ENCODE measurements at places on chromosomes 5 and 9. TPM values are rescaled to one million over a fixed set of nuclear protein-coding genes. Genes with fewer than 3 reads are reported as not detected.
A peak's percentile ranks its signal among the peaks of the same experiment; 100 is the strongest.

The ZNF484 gene
- 6.1 TPM for total RNA-seq

The CCIN gene
- total RNA-seq = not detected

The PCDHA4 gene
- 0.08 TPM for total RNA-seq

GRCh38 chr5:179759581-179760551 is 27.2 kb downstream of the MAML1 start:
- no peaks in the 10 kb centered on the region for H3K36me3 ChIP-seq
- H3K4me1 ChIP-seq = peaks cover 48% of the 10 kb centered on the region
- DNase-seq = peak; percentile 35

DNA sequence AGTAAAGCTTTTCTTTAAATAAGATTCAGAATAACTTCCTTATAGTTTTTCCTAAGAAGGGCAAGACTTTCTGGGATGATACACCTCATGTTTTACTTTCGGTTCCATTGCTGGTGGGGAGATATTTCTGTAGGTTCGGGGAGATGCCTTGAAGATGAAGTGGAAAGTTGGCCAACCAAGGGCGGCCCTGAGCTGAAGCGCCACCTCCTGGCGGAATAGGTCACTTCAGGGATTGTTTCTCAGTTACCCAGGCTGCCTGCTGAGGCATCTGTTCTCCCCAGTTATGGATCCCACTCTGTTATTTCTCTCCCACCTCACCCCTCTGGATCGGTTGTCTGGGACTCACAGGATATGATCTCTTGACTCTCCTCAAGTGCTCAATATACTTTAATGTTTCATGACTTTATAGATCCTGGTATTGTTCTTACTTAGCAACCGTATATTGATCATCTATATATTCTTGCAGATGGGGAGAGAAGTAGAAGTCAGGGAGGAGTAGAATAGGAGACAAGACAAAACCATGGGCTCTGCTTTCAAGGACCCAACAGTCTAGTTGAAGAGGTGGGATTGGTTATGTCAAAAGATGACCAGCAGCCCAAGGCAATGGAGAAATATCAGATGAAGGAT is 23.4 kb downstream of the MEGF10 start:
- peak; percentile 71 for DNase-seq
- H3K27me3 ChIP-seq = no peaks in the 10 kb centered on the region
- H3K36me3 ChIP-seq = no peaks in the 10 kb centered on the region
- H3K27ac ChIP-seq = no peak overlapping the region
- peaks cover 8% of the 10 kb centered on the region for H3K4me1 ChIP-seq
- no peak overlapping the region for H3K4me3 ChIP-seq

- no peak overlapping the region for H3K4me3 ChIP-seq
- no peak overlapping the region for H3K27ac ChIP-seq
- DNase-seq = no peak
- H3K4me1 ChIP-seq = peaks cover 43% of the 10 kb centered on the region
- H3K27me3 ChIP-seq = no peaks in the 10 kb centered on the region
- H3K36me3 ChIP-seq = no peaks in the 10 kb centered on the region
Observed at GRCh38 chr9:131259432-131259898, 16.8 kb downstream of the FAM78A start.

DNA sequence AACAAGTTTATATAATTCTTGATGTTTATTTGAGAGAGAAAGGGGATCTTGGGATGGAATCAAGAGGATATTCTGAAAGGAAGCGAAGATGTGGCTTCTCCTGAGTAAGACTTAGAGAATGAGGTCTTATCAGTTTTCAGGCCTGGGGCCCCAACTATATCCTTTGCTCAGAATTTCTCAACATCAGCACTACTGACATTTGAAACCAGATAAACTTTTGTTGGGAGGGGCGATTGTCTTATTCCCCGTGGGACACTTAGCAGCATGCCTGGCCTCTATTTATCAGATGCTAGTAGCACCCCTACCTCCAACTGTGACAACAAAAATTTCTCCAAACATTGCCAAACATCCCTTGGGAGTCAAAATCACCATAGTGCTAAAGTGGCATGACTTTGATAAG is 567.7 kb downstream of the MAT2B start:
- DNase-seq = no peak
- H3K27ac ChIP-seq = no peak overlapping the region
- no peaks in the 10 kb centered on the region for H3K36me3 ChIP-seq
- H3K4me1 ChIP-seq = no peaks in the 10 kb centered on the region

- H3K4me3 ChIP-seq = no peak overlapping the region
- no peak for DNase-seq
- H3K27me3 ChIP-seq = no peaks in the 10 kb centered on the region
- no peaks in the 10 kb centered on the region for H3K4me1 ChIP-seq
Observed at GRCh38 chr5:53985796-53986195, 324.6 kb downstream of the ARL15 start.

DNA sequence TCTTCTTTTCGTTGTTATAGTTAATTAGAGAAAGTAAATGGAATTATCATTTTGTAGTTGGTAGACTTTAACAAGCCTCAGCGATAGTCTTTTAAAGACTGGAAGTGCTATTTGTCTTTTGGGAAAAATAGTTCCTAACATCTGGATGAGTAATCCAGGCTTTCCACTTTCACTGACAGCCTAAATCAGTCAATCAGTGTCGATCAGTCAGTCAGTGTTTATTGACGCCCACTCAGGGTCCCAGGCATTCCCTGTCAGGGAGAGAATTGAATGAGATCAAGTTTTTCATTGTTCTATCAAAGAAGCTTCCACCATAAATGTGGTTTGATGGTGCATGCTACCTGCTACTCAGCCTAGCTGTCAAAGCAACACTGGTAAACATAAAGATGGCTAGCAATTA is 2.6 kb downstream of the ABL1 start:
- no peaks in the 10 kb centered on the region for H3K36me3 ChIP-seq
- H3K27ac ChIP-seq = peak overlapping the region; percentile 53
- no peaks in the 10 kb centered on the region for H3K27me3 ChIP-seq
- DNase-seq = no peak

DNA sequence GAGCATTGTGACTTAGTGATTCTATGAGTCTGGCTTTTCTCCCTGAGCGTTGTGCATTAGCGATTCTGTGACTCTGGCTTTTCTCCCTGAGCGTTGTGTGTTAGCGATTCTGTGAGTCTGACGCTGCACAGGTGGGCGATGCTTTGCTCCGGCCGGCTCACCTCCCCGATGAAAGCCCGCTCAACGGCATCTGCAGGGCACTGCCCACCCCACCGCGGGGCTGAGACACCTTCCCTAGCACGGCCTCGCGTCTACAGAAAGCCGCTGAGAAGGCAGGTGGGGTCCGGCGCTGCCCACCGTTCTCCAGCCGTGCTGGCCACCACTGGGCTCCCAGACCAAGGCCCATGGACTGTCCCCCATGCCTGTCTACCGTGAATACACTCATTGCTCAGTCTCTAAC is 12.8 kb upstream of the SLC9A3 start:
- peaks cover 30% of the 10 kb centered on the region for H3K27me3 ChIP-seq
- H3K4me1 ChIP-seq = no peaks in the 10 kb centered on the region
- H3K4me3 ChIP-seq = no peak overlapping the region
- DNase-seq = peak; percentile 42

GRCh38 chr5:73625372-73625943 is 538 bp upstream of the ARHGEF28 start:
- H3K27ac ChIP-seq = peak overlapping the region; percentile 61
- peaks cover 5% of the 10 kb centered on the region for H3K4me1 ChIP-seq
- no peak for DNase-seq
- no peaks in the 10 kb centered on the region for H3K27me3 ChIP-seq
- no peaks in the 10 kb centered on the region for H3K36me3 ChIP-seq

- no peak overlapping the region for H3K27ac ChIP-seq
- DNase-seq = no peak
- H3K27me3 ChIP-seq = no peaks in the 10 kb centered on the region
Observed at GRCh38 chr9:134185536-134186011, 21.2 kb upstream of the RNU6ATAC start.

DNA sequence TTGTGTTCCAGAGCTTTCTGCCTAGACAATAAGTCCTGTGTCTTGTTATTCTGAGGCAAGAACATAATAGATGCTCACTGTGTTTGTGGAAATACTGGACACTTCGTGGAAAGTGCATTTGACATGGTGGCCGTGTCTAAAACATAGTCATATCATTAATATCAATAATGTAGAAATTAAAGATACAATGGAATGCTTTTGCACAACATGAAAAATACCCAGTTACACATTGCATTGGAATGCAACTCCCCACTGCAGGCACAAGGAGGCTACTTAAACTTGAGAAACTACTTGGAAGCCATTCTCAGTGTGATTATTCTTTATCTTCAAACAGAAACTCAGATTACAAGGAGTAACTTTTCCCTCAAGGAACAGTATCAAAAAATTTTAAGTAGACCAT is 145.3 kb upstream of the ZNF462 start:
- no peak overlapping the region for H3K4me3 ChIP-seq
- H3K4me1 ChIP-seq = peaks cover 17% of the 10 kb centered on the region
- DNase-seq = no peak
- H3K36me3 ChIP-seq = no peaks in the 10 kb centered on the region
- H3K27ac ChIP-seq = no peak overlapping the region

- DNase-seq = no peak
- H3K4me3 ChIP-seq = no peak overlapping the region
- H3K27me3 ChIP-seq = no peaks in the 10 kb centered on the region
- no peak overlapping the region for H3K27ac ChIP-seq
- H3K36me3 ChIP-seq = no peaks in the 10 kb centered on the region
Observed at GRCh38 chr5:133514456-133514855, 97.9 kb downstream of the FSTL4 start.

DNA sequence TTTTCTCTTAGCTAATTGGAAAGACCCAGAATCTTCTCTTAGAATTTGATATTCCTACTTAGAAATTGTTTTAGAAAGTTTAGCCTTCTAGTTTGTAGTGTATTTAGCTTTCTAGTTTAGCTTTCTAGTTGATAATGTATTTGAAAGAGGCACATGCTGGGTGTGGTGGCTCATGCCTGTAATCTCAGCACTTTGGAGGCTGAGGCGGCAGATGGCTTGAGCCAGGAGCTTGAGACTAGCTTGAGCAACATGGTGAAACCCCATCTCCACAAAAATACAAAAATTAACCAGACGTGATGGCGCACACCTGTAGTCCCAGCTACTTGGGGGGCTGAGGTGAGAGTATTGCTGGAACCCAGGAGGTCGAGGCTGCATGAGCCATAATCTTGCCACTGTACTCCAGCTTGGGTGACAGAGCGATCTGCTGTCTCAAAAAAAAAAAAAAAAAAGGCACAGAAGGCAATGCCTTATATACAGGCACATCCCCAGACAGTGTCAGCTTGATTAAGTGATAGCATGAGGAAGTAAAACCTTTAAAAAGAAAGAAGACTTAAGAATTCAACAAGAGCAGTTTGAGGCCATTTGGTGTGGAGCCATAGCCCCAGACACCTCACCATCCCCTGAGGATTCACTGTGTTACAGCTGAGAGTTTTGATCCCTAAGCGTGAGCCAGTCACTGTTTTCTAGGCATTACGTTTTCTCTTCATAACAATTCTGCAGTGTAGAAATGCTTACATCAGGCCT is 34.6 kb downstream of the ZSWIM6 start:
- no peaks in the 10 kb centered on the region for H3K36me3 ChIP-seq
- no peak for DNase-seq
- H3K4me1 ChIP-seq = peaks cover 9% of the 10 kb centered on the region
- H3K27ac ChIP-seq = no peak overlapping the region
- no peaks in the 10 kb centered on the region for H3K27me3 ChIP-seq

GRCh38 chr9:120692901-120693699 is 21.2 kb downstream of the MEGF9 start:
- H3K27me3 ChIP-seq = no peaks in the 10 kb centered on the region
- no peak overlapping the region for H3K27ac ChIP-seq
- H3K36me3 ChIP-seq = no peaks in the 10 kb centered on the region
- DNase-seq = no peak

All from psoas muscle (tissue), 8 donors.